Esophagus muscularis mucosa (tissue), 4 donors: ENCODE measurements at places on chromosomes 1 and 21.

- H3K4me1 ChIP-seq: no peaks in the 10 kb centered on the region
- H3K27me3 ChIP-seq: no peaks in the 10 kb centered on the region
- no peak overlapping the region for H3K27ac ChIP-seq
- no peak for DNase-seq
- H3K36me3 ChIP-seq: peaks cover 5% of the 10 kb centered on the region
- H3K4me3 ChIP-seq: no peak overlapping the region
Measured at GRCh38 chr1:48450505-48450904, 21.5 kb downstream of the SPATA6 start.

- H3K36me3 ChIP-seq: no peaks in the 10 kb centered on the region
- H3K27me3 ChIP-seq: no peaks in the 10 kb centered on the region
- DNase-seq: peak; percentile 62
- H3K27ac ChIP-seq: no peak overlapping the region
Measured at GRCh38 chr1:14362331-14362730, 236.2 kb upstream of the KAZN start.

DNA sequence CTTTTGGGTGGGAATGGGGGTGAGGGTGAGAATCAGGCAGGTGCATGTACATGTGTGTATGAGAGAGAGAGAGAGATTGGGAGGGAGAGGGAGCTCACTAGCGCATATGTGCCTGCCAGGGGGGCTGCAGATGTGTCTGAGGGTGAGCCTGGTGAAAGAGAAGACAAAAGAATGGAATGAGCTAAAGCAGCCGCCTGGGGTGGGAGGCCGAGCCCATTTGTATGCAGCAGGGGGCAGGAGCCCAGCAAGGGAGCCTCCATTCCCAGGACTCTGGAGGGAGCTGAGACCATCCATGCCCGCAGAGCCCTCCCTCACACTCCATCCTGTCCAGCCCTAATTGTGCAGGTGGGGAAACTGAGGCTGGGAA lies 95.0 kb downstream of the EPHB2 start:
- H3K4me1 ChIP-seq: peaks cover 18% of the 10 kb centered on the region
- no peaks in the 10 kb centered on the region for H3K36me3 ChIP-seq
- DNase-seq: no peak

GRCh38 chr1:113858418-113858817 lies 13.1 kb downstream of the PTPN22 start:
- no peaks in the 10 kb centered on the region for H3K36me3 ChIP-seq
- H3K4me1 ChIP-seq: no peaks in the 10 kb centered on the region
- DNase-seq: no peak
- no peak overlapping the region for H3K4me3 ChIP-seq
- H3K27me3 ChIP-seq: no peaks in the 10 kb centered on the region

DNA sequence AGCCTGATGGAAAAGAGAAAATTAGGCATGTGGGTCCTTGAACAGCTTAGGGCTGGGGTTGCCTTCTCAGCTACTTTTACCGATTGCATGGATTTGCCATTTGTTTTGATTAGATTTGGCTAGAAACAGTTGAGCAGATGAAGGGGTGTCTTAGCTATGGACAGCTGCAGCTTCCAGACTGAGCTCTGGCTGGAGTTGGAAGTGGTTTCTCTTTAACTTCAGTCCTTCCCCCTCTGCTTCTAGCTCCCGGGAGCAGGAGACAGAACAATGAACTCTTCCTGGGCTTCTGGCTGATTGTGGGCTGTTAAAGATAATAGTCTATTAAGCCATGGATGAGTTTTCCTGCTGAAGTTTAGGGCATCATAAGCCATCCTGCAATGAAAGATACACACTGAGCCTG lies 50.7 kb downstream of the UBE2T start:
- no peaks in the 10 kb centered on the region for H3K36me3 ChIP-seq
- no peaks in the 10 kb centered on the region for H3K27me3 ChIP-seq
- H3K4me1 ChIP-seq: peaks cover 8% of the 10 kb centered on the region
- no peak for DNase-seq
- H3K27ac ChIP-seq: no peak overlapping the region

DNA sequence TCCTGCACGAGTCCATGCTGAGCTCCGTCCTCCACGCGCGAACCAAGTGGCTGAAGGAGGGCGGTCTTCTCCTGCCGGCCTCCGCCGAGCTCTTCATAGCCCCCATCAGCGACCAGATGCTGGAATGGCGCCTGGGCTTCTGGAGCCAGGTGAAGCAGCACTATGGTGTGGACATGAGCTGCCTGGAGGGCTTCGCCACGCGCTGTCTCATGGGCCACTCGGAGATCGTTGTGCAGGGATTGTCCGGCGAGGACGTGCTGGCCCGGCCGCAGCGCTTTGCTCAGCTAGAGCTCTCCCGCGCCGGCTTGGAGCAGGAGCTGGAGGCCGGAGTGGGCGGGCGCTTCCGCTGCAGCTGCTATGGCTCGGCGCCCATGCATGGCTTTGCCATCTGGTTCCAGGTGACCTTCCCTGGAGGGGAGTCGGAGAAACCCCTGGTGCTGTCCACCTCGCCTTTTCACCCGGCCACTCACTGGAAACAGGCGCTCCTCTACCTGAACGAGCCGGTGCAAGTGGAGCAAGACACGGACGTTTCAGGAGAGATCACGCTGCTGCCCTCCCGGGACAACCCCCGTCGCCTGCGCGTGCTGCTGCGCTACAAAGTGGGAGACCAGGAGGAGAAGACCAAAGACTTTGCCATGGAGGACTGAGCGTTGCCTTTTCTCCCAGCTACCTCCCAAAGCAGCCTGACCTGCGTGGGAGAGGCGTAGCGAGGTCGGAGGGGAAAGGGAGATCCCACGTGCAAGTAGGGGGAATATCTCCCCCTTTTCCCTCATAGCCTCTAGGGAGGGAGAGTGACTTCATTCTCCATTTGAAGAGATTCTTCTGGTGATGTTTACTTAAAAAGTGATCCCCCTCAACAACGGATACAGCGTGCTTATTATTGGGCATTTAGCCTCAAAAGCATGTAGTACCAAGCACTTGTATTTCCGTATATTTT lies 991 bp downstream of the PRMT6 start:
- peaks cover 12% of the 10 kb centered on the region for H3K4me1 ChIP-seq
- DNase-seq: no peak
- no peaks in the 10 kb centered on the region for H3K27me3 ChIP-seq
- peak overlapping the region; percentile 97 for H3K4me3 ChIP-seq
- H3K36me3 ChIP-seq: no peaks in the 10 kb centered on the region

- H3K36me3 ChIP-seq: no peaks in the 10 kb centered on the region
- no peaks in the 10 kb centered on the region for H3K4me1 ChIP-seq
- no peaks in the 10 kb centered on the region for H3K27me3 ChIP-seq
- no peak for DNase-seq
- no peak overlapping the region for H3K27ac ChIP-seq
Measured at GRCh38 chr21:15352009-15352408, 287.2 kb upstream of the NRIP1 start.
